ENCODE measurements at places on chromosomes 2 and 18.

DNA sequence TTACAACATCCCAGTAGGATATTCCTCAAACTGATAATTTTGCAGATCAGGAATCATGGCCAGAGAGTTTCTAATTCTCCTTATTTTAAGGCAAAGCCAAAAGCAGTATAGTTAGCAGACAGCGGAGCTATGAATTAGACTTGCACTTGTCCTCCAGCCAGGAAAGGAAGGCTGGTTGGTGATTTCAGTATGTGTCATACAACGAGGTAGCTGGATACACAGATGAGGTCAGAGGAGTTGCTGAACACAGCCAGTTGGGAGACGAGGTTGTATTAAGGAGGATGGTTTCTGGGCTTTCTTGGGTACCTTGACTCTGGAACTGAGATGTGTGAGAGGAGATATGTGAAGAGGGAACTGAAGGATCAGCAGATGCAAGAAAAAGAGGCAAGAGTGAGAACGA is 185.2 kb downstream of the SOX11 start:
- no peak for DNase-seq
- H3K4me1 ChIP-seq: no peaks in the 10 kb centered on the region
- H3K27ac ChIP-seq: no peak overlapping the region
- H3K36me3 ChIP-seq: no peaks in the 10 kb centered on the region
- no peaks in the 10 kb centered on the region for H3K27me3 ChIP-seq

DNA sequence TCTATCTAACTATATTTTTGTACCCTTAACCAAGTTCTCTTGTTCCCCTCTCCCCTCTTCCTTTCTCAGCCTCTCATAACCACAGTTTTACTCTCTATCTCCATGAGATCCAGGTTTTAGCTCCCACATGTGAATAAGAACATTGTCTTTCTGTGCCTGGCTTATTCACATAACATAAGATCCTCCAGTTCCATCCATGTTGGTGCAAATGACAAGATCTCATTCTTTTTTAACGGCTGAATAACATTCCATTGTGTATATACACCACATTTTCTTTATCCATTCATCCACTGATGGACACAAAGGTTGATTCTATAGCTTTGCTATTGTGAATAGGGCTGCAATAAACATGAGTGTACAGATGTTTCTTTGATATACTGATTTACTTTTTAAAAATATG is 83.9 kb upstream of the TMEM178A start:
- no peak overlapping the region for H3K4me3 ChIP-seq
- no peak overlapping the region for H3K27ac ChIP-seq
- H3K36me3 ChIP-seq: no peaks in the 10 kb centered on the region
- no peaks in the 10 kb centered on the region for H3K4me1 ChIP-seq

GRCh38 chr2:104866883-104867812 is 13.2 kb downstream of the POU3F3 start:
- H3K4me1 ChIP-seq: peaks cover 5% of the 10 kb centered on the region
- peaks cover 90% of the 10 kb centered on the region for H3K27me3 ChIP-seq
- no peak overlapping the region for H3K27ac ChIP-seq
- H3K4me3 ChIP-seq: no peak overlapping the region

DNA sequence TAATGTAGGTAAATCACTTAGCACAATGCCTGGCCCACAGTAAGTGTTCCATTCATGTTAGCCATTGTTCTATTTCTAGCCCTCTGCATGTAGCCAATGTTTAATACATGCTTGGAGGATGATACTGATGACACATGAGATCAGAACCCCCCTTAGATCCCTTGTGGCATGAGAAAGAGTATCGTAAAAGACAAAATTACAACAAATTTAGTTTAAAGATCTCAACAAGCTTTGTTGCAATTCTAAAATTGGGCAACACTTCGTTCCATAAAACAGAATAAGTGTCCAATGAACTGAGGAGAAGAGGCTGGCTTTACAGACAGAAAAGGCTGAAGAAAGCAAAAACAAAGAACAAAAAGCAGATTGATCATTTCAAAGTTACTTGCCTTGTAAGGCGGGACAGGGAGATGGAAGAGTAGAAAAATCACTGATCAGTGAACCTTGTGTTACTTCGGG is 148.7 kb upstream of the SLC1A4 start:
- no peak overlapping the region for H3K4me3 ChIP-seq
- no peak overlapping the region for H3K27ac ChIP-seq
- no peaks in the 10 kb centered on the region for H3K36me3 ChIP-seq

DNA sequence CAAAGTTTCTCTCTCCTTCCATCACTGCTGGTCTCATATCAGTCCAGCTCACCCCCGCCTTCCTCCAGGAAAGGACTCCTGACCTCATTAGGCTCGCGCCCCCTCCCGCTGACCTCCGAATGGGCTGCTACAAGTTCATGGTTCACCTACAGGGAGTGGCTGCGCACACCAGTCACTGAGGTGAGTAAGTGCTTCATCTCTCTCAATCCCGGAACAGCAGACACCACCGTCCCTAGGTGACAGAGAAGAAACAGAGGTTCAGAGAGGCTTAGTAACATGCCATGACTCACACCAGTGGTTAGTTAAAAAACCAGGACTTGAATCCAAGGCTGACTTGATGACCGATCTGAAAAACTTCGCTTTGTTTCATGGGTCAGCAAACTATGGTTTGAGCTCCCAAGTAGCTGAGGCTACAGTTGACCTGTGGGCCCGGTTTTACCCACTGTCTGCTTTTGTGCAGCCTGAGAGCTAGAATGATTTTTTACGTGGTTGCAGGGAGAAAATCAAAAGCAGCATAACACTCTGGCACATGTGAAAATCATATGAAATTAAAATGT is 42.0 kb downstream of the ZFP36L2 start:
- peaks cover 22% of the 10 kb centered on the region for H3K4me1 ChIP-seq
- DNase-seq: no peak
- H3K36me3 ChIP-seq: no peaks in the 10 kb centered on the region
- H3K4me3 ChIP-seq: no peak overlapping the region
- no peaks in the 10 kb centered on the region for H3K27me3 ChIP-seq

GRCh38 chr2:104897515-104898184 is 43.7 kb downstream of the POU3F3 start:
- no peak overlapping the region for H3K4me3 ChIP-seq
- DNase-seq: no peak
- no peaks in the 10 kb centered on the region for H3K4me1 ChIP-seq
- no peak overlapping the region for H3K27ac ChIP-seq

DNA sequence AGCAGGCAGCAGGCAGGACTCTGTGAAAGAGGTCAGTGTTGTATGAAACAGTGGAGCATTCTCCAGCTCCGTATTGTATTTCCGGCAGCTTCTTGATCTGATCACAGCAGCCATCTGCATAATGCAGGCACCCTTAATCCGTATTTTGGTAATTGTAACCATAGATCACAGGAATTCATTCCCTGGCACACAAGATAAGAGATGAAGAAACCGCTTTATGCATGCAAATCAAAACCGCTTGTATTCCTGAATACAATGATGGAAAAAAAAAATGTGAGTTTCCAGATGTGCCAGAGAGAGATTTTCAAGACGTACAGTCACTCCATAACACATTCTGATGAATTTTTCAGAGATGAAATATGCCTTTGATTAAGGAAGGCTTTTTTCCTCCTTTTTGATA is 221.3 kb downstream of the ACKR3 start:
- no peak overlapping the region for H3K27ac ChIP-seq
- no peak for DNase-seq
- H3K27me3 ChIP-seq: peaks cover 3% of the 10 kb centered on the region
- H3K36me3 ChIP-seq: no peaks in the 10 kb centered on the region

GRCh38 chr2:66576311-66576560 is 141.3 kb downstream of the MEIS1 start:
- H3K4me1 ChIP-seq: peaks cover 5% of the 10 kb centered on the region
- H3K27me3 ChIP-seq: peaks cover 66% of the 10 kb centered on the region
- no peak overlapping the region for H3K4me3 ChIP-seq
- no peaks in the 10 kb centered on the region for H3K36me3 ChIP-seq
- no peak for DNase-seq
- no peak overlapping the region for H3K27ac ChIP-seq

DNA sequence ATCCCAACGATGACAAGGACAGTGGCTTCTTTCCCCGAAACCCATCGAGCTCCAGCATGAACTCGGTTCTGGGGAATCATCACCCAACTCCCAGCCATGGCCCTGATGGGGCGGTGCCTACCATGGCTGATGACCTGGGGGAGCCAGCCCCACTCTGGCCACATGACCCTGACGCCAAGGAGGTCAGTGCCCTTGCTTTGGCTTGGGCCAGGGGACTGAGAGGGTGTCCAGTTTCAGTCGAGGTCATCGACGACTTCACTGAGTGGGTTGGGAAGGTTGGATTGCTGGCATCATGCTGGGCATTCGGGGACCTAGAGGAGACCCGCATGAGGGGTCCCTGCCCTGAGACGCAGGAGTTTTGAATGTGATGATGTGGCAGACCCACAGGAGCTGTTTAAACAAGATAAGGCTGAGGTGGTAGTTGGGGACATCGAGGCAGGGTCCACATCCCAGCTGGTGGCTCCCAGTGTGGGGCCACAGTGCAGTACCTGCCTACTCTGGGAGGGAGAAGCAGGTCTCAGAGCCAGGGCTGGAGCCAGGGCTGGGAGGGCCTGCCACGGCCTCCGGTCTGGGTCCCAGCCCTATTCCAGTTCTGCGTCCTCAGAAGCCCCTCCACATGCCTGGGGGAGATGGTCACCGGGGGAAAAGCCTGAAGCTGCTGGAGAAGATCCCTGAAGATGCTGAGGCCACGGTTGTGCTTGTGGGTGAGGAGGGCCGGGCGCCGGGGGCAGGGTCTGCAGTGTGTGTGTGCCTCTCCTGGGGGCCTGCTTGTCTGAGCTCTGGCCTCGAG is 6.0 kb downstream of the SLC4A3 start:
- H3K27me3 ChIP-seq: peaks cover 5% of the 10 kb centered on the region
- H3K4me3 ChIP-seq: no peak overlapping the region
- no peak overlapping the region for H3K27ac ChIP-seq
